ENCODE measurements at places on chromosomes 6 and 20. TPM values are rescaled to one million over a fixed set of nuclear protein-coding genes. Genes with fewer than 3 reads are reported as not detected.

- no peak overlapping the region for H3K27ac ChIP-seq
- no peaks in the 10 kb centered on the region for H3K4me1 ChIP-seq
- no peak overlapping the region for H3K4me3 ChIP-seq
- H3K36me3 ChIP-seq: no peaks in the 10 kb centered on the region
- DNase-seq: no peak
- no peaks in the 10 kb centered on the region for H3K27me3 ChIP-seq
These were observed 1.3 kb upstream of the MTFR2 start for GRCh38 chr6:136251394-136251793.

SLC17A2 gene
- total RNA-seq: 28.8 TPM

ZC3H12D gene
- 0.98 TPM for total RNA-seq

GRCh38 chr6:37952027-37952426 lies 132.5 kb downstream of the ZFAND3 start:
- no peak overlapping the region for H3K4me3 ChIP-seq
- no peak for DNase-seq

GSTA2 gene
- 55.0 TPM for total RNA-seq

MUC21 gene
- total RNA-seq: not detected

DNA sequence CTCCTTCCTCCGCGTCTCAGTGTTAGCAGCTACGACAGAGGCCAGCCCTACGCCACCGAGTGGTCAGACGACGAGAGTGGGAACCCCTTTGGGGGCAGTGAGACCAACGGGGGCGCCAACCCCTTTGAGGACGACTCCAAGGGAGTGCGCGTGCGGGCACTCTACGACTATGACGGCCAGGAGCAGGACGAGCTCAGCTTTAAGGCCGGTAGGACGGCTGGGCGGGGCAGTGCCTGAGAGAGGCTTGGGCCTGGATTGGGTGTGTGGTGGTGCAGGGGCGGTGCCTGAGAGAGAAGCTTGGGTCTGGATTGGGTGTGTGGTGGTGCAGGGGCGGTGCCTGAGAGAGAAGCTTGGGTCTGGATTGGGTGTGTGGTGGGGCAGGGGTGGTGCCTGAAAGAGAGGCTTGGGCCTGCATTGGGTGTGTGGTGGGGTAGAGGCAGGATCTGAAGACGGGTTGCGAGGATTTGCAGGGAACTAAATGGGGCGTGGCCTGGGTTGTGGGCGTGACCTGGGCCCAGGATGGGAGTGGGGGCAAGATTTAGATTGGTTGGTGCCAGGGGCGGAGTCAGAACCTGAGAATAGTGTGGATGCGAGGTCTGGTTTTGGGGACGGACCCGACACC lies 24.4 kb downstream of the SPDEF start:
- no peaks in the 10 kb centered on the region for H3K4me1 ChIP-seq
- H3K4me3 ChIP-seq: no peak overlapping the region
- no peaks in the 10 kb centered on the region for H3K36me3 ChIP-seq
- DNase-seq: no peak

- no peak overlapping the region for H3K4me3 ChIP-seq
- no peak for DNase-seq
- H3K27me3 ChIP-seq: no peaks in the 10 kb centered on the region
- H3K36me3 ChIP-seq: no peaks in the 10 kb centered on the region
- no peaks in the 10 kb centered on the region for H3K4me1 ChIP-seq
These were observed 13.8 kb upstream of the TIAM2 start for GRCh38 chr6:154981079-154981870.

NELFE gene
- total RNA-seq: 11.9 TPM

GRCh38 chr20:61047515-61047914 lies 204.5 kb upstream of the CDH4 start:
- no peaks in the 10 kb centered on the region for H3K27me3 ChIP-seq
- H3K4me1 ChIP-seq: no peaks in the 10 kb centered on the region
- no peaks in the 10 kb centered on the region for H3K36me3 ChIP-seq
- no peak for DNase-seq
- no peak overlapping the region for H3K4me3 ChIP-seq
- H3K27ac ChIP-seq: no peak overlapping the region

- no peak overlapping the region for H3K27ac ChIP-seq
- H3K27me3 ChIP-seq: no peaks in the 10 kb centered on the region
- H3K4me1 ChIP-seq: no peaks in the 10 kb centered on the region
- no peak overlapping the region for H3K4me3 ChIP-seq
- H3K36me3 ChIP-seq: no peaks in the 10 kb centered on the region
These were observed 31.9 kb upstream of the FAM135A start for GRCh38 chr6:70381417-70381782.

DNA sequence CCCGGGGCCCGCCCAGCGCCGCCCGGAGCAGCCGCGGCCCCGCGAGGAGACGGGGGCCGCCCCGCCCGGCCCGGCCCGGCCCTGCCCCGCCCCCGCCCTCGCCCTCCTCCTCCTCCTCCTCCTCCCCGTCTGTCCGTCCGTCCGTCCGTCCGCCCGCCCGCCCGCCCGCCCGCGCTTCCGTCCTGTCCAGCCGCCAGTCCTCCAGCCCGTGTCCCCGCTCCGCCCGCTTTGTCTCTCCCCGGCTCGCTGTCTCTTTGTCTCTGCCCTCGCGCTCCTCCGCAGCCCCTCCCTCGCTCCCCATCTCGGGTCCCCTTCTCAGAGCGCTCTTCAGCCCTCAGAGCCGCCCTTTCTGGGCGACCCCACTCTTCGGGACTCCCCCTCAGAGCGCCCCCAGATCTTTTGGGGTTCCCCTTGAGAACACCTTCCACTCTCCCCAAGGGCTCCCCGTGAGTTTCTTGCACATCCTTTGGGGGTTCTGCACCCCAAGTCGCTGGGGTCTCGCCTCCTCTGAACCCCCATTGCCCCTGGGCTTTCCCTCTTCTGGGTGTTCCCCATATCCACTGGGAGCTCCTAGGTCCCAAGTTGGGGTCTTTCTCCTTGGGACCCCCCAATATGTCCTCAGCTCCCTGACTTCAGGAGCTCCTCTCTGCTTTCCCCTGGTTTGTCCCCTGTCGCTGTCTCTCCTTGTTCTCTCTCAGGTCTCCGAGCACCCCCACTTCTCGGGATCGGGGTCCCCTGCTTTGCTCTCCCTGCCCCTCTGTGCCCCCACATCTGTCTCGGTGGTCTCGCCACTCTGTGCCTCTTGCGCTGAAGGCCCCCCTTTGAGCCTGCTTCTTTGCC lies 79.5 kb upstream of the MYL9 start:
- H3K27ac ChIP-seq: peak overlapping the region; percentile 96
- peak; percentile 75 for DNase-seq
- H3K27me3 ChIP-seq: no peaks in the 10 kb centered on the region
- peak overlapping the region; percentile 67 for H3K4me3 ChIP-seq
- peaks cover 23% of the 10 kb centered on the region for H3K4me1 ChIP-seq

- no peak overlapping the region for H3K27ac ChIP-seq
- no peaks in the 10 kb centered on the region for H3K4me1 ChIP-seq
- DNase-seq: no peak
- no peaks in the 10 kb centered on the region for H3K36me3 ChIP-seq
These were observed 70.6 kb upstream of the SOX4 start for GRCh38 chr6:21522797-21523456.

- no peaks in the 10 kb centered on the region for H3K27me3 ChIP-seq
- H3K4me3 ChIP-seq: peak overlapping the region; percentile 14
- H3K27ac ChIP-seq: no peak overlapping the region
- no peaks in the 10 kb centered on the region for H3K4me1 ChIP-seq
- DNase-seq: no peak
- H3K36me3 ChIP-seq: no peaks in the 10 kb centered on the region
These were observed 1.1 kb downstream of the ESR1 start for GRCh38 chr6:151808371-151809241.

- no peak overlapping the region for H3K4me3 ChIP-seq
- H3K27ac ChIP-seq: no peak overlapping the region
- no peak for DNase-seq
- no peaks in the 10 kb centered on the region for H3K4me1 ChIP-seq
- no peaks in the 10 kb centered on the region for H3K27me3 ChIP-seq
These were observed 426.0 kb downstream of the KIF16B start for GRCh38 chr20:16147216-16147615.

DNA sequence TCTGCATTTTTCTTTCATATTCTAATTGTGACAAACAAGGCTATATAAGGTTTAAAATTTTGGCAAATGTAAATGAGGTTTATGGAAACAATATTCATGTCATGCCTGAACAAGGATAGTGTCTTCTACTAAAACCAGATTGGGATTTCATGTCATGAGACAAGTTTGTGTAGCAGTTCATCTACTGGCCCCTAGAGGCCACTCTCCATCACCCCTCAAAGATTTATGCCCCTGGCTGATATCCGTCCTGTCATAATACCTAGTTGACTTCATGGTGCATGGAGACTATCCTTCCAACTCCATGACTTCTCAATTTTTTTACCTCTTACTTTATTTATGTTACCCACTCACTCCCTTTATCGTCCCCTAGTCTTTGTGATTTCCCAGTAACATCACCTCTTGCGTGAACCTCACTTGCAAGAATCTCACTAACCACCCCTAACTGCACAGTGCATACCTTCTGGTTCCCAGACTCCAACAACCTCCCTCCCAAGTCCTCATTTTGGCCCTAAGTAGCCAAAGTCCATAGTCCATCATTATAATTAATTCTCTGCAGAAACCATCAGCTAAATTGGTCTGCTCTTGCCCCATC lies 179.8 kb downstream of the TASP1 start:
- no peak overlapping the region for H3K4me3 ChIP-seq
- no peak for DNase-seq
- H3K27me3 ChIP-seq: no peaks in the 10 kb centered on the region
- H3K4me1 ChIP-seq: no peaks in the 10 kb centered on the region
- no peaks in the 10 kb centered on the region for H3K36me3 ChIP-seq

- H3K27ac ChIP-seq: no peak overlapping the region
- no peak for DNase-seq
- no peaks in the 10 kb centered on the region for H3K36me3 ChIP-seq
- no peaks in the 10 kb centered on the region for H3K4me1 ChIP-seq
- no peak overlapping the region for H3K4me3 ChIP-seq
These were observed 109.2 kb downstream of the CDYL start for GRCh38 chr6:4885341-4885933.

NRSN2 gene
- 1.5 TPM for total RNA-seq

DNA sequence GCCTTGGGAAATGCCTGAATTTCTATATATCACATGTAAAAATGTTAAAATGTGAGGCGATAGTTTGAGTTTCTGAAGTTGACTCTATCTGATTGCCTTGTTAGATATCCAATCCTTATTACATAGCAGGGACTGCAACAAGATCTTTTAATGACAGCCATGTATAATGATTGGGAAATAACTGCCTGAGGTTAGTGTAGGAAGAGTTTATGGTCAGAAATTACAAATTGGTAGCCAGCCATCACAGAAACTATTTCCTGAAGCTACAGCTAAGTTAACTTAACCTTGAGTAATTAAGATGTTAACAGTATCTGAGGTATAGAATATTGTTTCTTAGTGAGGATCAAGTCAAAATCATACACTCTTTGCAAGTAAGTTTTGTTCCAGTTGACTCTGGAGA lies 41.0 kb downstream of the AKIRIN2 start:
- H3K36me3 ChIP-seq: no peaks in the 10 kb centered on the region
- no peak overlapping the region for H3K27ac ChIP-seq
- no peaks in the 10 kb centered on the region for H3K27me3 ChIP-seq
- H3K4me3 ChIP-seq: no peak overlapping the region
- no peak for DNase-seq
- H3K4me1 ChIP-seq: peaks cover 32% of the 10 kb centered on the region

- no peaks in the 10 kb centered on the region for H3K27me3 ChIP-seq
- H3K4me1 ChIP-seq: no peaks in the 10 kb centered on the region
- DNase-seq: no peak
- no peak overlapping the region for H3K4me3 ChIP-seq
- no peaks in the 10 kb centered on the region for H3K36me3 ChIP-seq
These were observed 323.1 kb downstream of the CDH26 start for GRCh38 chr20:60281295-60281694.

TXLNB gene
- 0.09 TPM for total RNA-seq

TRERF1 gene
- 0.29 TPM for total RNA-seq

- no peak overlapping the region for H3K4me3 ChIP-seq
- peak overlapping the region; percentile 69 for H3K27ac ChIP-seq
- no peaks in the 10 kb centered on the region for H3K27me3 ChIP-seq
- peaks cover 8% of the 10 kb centered on the region for H3K4me1 ChIP-seq
- DNase-seq: peak; percentile 62
- no peaks in the 10 kb centered on the region for H3K36me3 ChIP-seq
These were observed 27.9 kb upstream of the BMP6 start for GRCh38 chr6:7697820-7698623.

GRCh38 chr6:24903681-24904080 lies 32.1 kb downstream of the RIPOR2 start:
- H3K27ac ChIP-seq: no peak overlapping the region
- no peak overlapping the region for H3K4me3 ChIP-seq
- H3K4me1 ChIP-seq: no peaks in the 10 kb centered on the region
- no peak for DNase-seq
- H3K36me3 ChIP-seq: no peaks in the 10 kb centered on the region

TOX2 gene
- 1.7 TPM for total RNA-seq

- no peak overlapping the region for H3K4me3 ChIP-seq
- H3K36me3 ChIP-seq: no peaks in the 10 kb centered on the region
- H3K27ac ChIP-seq: no peak overlapping the region
These were observed 236.1 kb downstream of the KCNQ5 start for GRCh38 chr6:72857791-72858585.

BPI gene
- 1.3 TPM for total RNA-seq

GRCh38 chr6:41846666-41847237 lies 48.4 kb downstream of the USP49 start:
- H3K36me3 ChIP-seq: no peaks in the 10 kb centered on the region
- no peak overlapping the region for H3K27ac ChIP-seq
- no peaks in the 10 kb centered on the region for H3K27me3 ChIP-seq

DNA sequence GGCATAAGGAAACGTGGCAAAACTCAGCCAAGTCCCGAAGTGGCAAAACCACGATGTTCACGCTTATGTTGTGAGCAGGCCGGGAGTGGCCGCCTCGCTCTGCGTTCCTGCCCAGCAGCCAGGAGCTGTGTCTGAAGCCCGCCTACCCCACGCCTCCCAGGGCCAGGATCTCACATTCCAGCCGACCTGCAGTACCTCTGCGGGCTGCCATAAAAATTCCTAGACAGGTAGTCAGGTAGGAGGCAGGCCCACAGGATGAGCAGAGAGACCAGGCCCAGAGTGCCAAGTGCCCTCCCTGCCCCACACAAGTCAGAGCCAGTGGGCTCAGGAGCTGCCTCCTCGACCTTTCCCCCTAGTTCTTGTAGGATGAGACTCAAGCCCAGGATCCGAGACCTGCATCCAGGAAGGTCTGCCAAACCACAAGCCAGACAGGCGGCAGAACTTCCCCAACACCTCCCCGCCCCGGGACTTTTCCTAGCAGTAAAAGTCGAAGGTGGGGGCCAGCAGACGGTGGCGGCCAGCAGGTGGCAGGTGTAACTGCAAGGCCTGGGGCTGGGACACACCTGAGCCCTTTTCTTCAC lies 16.7 kb downstream of the PMEPA1 start:
- H3K36me3 ChIP-seq: no peaks in the 10 kb centered on the region
- no peak overlapping the region for H3K4me3 ChIP-seq
